ENCODE measurements at places on chromosomes 7 and 10. TPM values are rescaled to one million over a fixed set of nuclear protein-coding genes. Genes with fewer than 3 reads are reported as not detected.

The SPDYE1 gene
- not detected for total RNA-seq

The BMPR1A gene
- 37.4 TPM for total RNA-seq

The MYO3A gene
- 3.1 TPM for total RNA-seq

The IFIT5 gene
- 23.3 TPM for total RNA-seq

DNA sequence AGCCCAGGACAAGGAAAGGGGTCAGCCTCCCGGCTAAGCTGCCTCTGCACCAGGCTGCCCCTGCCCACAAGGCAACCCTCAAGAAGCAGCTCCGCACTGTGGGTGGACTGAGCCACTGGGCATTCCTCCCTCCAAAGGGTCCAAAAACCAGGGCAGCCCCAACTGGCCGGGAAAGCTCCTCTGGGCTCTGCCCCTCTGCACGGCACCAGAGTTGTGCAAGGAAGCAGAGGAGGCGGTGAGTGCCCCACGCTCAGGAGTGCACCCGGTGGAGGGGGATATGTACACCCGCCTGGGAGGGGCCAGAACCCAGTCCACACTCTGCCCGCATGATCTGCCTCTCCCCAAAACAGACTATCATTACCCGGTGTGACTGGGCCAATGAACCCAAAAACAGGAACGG lies 43.8 kb downstream of the PTPRN2 start:
- H3K4me3 ChIP-seq: no peak overlapping the region
- DNase-seq: no peak
- H3K4me1 ChIP-seq: no peaks in the 10 kb centered on the region
- no peak overlapping the region for H3K27ac ChIP-seq
- no peaks in the 10 kb centered on the region for H3K27me3 ChIP-seq
- no peaks in the 10 kb centered on the region for H3K36me3 ChIP-seq

GRCh38 chr7:45402480-45403218 lies 171.5 kb upstream of the ADCY1 start:
- H3K27me3 ChIP-seq: no peaks in the 10 kb centered on the region
- H3K27ac ChIP-seq: no peak overlapping the region
- DNase-seq: no peak
- no peak overlapping the region for H3K4me3 ChIP-seq
- no peaks in the 10 kb centered on the region for H3K36me3 ChIP-seq

DNA sequence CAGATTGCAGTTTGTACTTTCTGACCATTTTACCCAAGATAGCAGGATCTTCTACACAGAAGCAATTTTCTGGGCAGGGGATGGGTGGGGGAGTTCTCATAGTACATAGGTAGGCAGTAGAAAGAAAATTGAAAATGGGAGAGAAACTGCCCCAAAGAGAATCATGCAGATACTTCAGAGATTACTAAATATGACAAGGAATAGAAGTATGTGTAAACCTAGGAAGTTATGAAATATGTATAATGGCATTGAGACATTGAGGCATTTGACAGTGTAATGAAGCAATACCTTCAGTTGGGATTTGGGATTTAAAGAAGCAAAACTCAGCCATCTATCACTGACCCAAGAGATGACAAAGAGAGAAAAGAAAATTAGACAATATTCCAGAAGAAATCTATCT lies 233.0 kb downstream of the PTN start:
- no peak overlapping the region for H3K4me3 ChIP-seq
- no peaks in the 10 kb centered on the region for H3K36me3 ChIP-seq
- DNase-seq: no peak

- no peak overlapping the region for H3K4me3 ChIP-seq
- DNase-seq: no peak
- no peak overlapping the region for H3K27ac ChIP-seq
Measured at GRCh38 chr10:49334964-49335363, 36.0 kb downstream of the C10orf71 start.

DNA sequence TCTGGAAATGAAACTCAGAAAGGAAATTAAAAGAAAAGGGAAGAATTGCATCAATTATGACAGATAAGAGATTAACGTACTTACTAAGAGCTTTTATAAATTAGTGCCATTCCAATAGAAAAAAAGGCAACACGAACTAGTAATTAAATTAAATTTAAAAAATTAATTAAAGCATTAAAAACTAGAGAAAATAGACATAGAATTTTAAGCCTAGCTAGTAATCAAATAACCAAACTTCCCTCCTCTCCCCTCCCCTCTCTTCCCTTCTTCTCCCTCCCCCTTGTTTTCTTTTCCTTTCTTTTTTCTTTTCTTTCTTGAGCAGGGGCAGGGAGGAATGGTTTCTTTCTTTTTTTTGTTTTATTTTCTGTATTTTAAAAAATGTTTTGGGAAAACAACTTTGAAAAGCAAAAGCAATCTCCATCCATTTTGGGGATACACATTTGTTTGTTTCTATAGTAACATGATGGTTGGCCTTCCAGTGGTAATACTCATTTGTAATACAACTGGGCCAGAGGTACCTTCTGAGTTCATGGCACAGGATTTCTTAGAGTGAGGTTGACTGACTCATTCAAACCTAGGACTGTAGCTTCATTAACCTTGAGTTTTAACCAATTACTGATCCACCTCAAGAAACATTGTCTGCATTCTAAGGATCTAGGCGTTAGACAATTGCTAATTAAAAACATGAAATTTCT lies 132.6 kb downstream of the ST7 start:
- DNase-seq: no peak
- no peak overlapping the region for H3K27ac ChIP-seq
- H3K27me3 ChIP-seq: no peaks in the 10 kb centered on the region
- H3K36me3 ChIP-seq: no peaks in the 10 kb centered on the region
- H3K4me1 ChIP-seq: no peaks in the 10 kb centered on the region

DNA sequence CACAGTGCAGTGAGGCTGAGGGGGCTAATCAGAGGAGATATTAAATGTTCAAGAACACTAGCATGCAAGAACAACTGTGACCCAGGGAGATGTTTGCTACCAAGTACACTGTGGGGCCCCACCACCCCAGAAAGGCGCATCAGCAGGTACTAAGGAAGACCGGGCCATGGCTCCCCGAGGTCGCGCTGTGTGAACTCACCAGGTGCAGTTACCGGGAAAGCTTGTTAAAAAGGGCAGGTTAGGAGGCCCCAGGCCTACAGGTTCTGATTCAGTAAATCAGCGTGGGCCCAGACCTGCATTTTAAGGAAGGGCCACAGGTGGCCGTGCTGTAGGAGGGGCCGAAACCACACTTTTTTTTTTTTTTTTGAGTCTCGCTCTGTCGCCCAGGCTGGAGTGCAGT lies 54.6 kb downstream of the TMEM209 start:
- peak; percentile 34 for DNase-seq
- no peaks in the 10 kb centered on the region for H3K27me3 ChIP-seq
- no peak overlapping the region for H3K27ac ChIP-seq
- H3K4me3 ChIP-seq: no peak overlapping the region
- no peaks in the 10 kb centered on the region for H3K4me1 ChIP-seq

GRCh38 chr7:104657134-104657533 lies 328.7 kb downstream of the LHFPL3 start:
- H3K27me3 ChIP-seq: no peaks in the 10 kb centered on the region
- no peaks in the 10 kb centered on the region for H3K4me1 ChIP-seq
- H3K36me3 ChIP-seq: no peaks in the 10 kb centered on the region

GRCh38 chr10:73959484-73960243 lies 38.3 kb upstream of the VCL start:
- no peaks in the 10 kb centered on the region for H3K4me1 ChIP-seq
- no peaks in the 10 kb centered on the region for H3K27me3 ChIP-seq
- H3K4me3 ChIP-seq: no peak overlapping the region
- DNase-seq: no peak
- H3K27ac ChIP-seq: no peak overlapping the region

DNA sequence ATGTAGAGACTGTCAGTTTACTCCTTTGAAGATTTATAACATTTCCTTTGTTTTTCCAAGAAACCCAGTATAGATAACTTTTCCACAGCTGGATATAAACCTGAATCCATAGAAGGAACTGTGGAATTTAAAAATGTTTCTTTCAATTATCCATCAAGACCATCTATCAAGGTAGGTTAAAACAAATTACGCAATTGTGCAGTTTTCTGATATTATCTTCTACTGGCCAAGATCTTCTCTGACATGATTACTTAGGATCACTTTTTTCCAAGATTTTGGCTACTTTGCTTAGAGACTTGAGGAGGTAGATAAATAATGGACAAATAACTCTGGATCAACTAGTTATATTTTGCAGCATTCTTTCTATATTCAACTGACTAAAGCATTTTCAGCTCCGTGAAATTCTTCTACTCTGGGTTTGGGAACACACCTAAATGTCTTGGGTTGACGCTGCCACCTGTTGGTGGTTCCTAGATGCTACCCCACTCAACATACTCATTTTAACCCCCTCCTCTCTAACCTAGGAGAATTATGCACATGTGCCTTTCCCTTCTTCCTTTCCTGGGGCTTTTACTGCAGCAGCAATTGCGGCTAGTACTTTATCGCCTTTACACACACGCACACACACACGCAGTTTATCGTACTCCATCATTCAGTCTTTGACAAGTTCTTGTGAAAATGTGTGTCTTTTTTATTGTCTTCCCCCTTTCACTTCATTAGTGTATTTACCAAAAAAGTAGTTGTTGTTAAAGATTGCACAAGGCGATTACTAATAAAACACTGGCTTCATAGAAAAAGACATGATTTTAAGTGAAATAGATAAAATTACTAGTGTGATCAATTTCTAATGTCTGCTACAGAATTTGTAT lies 32.7 kb downstream of the ABCB5 start:
- no peaks in the 10 kb centered on the region for H3K36me3 ChIP-seq
- peak; percentile 57 for DNase-seq
- no peaks in the 10 kb centered on the region for H3K4me1 ChIP-seq
- no peak overlapping the region for H3K4me3 ChIP-seq
- no peak overlapping the region for H3K27ac ChIP-seq

DNA sequence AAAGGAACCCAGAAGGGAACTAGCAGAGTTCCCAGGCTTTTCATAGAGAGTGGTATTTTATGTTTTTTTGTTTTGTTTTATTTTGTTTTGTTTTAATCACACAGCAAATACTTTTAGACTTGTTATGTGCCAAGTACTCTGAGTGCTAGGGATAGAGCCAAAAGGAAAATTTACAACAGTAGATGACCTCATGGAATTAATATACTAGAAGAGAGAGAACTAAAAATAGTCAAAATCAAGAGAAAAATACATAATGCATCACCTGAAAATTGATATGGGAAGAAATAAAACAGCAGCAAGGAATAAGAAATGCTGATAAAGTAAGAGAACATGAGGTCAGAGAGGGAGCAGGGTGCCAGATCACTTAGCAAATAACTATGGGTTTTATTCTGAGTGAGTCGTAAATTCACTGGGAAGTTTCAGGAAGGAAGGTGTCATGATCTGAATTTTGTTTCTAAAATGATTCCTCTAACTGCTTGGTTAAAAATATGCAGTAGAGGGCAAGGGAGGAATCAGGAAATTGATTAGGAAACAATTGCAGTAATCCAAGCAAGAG lies 351.0 kb downstream of the ANKRD7 start:
- no peaks in the 10 kb centered on the region for H3K4me1 ChIP-seq
- no peaks in the 10 kb centered on the region for H3K36me3 ChIP-seq
- no peaks in the 10 kb centered on the region for H3K27me3 ChIP-seq
- H3K27ac ChIP-seq: no peak overlapping the region
- no peak overlapping the region for H3K4me3 ChIP-seq

DNA sequence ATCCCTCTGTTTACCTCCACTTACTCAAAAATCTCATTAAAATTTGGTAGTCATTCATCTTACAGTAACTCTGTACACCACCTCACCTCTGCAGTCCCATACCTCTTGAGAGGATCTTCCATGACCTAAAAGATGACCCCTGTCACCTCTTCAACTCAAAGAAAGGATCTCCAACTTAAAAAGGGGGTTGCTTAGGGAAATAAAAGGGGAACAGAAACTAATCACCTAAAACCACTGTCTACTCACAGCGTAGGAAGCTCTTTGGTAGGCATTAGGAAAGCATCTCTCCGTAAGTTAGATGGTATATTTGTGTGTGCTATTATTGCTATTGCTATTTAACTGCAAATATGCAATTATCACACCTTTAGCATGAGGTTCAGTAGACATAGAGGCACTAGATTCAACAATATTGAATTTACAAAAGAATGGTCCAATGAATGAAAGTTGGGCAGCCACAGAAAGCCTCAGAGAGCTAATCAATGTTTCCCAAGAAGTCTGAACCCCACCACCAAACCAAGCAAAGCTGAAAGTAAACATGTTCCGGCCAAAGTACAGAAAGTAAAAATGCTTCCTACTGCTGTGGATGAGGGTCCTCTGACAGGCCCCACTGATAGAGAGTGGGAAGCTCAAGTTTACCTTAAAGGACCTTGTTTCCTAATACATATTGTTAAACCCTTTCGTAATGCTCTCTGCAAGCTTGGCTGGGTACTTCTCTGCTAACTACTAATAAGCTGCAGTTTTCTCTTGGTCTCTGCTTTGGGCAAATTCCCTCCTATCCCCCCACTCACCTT lies 105.8 kb downstream of the GRM8 start:
- no peaks in the 10 kb centered on the region for H3K4me1 ChIP-seq
- no peaks in the 10 kb centered on the region for H3K36me3 ChIP-seq
- no peak overlapping the region for H3K27ac ChIP-seq
- no peak overlapping the region for H3K4me3 ChIP-seq
- H3K27me3 ChIP-seq: no peaks in the 10 kb centered on the region

All from kidney (tissue), 22 donors.